Glomerular endothelial cell (primary cell): ENCODE measurements at places on chromosomes 7 and 10.
A peak's percentile ranks its signal among the peaks of the same experiment; 100 is the strongest.

DNA sequence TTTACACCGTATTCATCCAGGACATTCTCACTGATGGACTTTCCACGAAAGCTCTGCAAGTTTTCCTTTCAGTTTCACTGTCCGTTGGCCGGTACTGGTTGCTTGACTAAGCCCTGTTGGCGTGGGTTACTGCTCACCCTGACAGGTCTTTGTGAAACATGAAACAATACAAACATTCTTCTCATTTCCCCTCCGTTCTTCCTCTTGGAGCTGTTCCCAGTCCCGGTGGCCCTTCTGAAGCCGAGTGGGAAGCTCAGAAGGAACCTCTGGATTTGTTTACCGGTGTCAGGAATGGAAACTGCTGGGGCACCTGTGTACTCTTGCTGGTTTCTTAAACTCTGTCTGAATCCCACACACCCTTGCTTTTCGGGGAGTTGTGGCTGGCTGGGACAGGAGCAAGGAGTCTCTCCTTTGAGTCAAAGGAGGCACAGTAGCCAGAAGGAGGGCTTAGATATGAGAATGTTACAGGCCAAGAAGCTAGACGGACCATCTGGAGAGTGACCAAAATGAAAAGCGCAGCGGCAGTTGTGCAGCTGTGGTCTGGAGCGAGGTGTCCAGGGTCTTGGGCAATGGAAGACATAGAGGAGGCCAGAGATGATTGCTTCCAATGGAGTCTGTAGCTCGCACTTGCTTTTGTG is 45.7 kb downstream of the LYZL2 start:
- DNase-seq, result peak; percentile 83

GRCh38 chr10:67772894-67773511 is 65.0 kb downstream of the DNAJC12 start:
- DNase-seq, result no peak

DNA sequence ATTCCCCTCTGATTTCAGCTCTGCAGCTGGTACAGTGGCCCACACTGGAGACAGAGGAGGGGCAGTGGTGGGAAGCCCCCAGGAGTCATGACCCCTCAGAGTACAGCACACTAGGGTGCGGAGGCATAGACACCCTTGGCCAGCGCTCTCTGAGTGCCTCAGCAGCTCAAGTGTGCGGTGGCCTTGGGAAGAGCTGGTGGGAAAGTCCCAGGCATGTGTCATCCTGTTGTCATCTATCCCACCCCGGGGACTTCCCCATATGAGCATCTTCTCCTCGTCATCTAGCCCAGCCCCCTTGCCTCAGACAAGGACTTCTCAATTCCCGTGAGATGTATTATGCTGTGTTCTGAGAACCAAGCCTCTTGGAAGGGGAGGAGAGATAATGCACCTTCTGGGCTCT is 15.6 kb upstream of the PPIF start:
- no peak for DNase-seq

DNA sequence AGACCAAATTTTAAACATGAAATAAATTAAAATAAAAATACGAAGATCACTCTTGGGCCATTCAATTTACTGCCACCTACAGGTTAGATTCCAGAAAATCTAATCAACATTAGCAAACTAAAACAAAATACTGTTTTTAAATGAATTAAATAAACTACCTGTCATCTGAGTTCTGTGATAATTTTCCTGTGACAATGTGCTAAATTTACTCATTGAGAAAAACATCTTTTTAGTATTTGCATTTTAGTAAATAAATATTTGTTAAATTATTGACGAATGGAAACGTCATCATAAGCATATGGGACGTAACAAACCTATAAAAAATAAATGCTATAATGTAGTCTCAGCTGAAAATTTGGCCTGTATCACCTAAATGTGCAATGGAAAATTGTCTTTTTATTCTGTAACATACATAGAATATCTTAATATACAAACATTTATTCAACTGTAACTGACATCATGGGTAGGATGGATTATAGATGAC is 72.1 kb downstream of the ITGB8 start:
- no peak for DNase-seq

DNA sequence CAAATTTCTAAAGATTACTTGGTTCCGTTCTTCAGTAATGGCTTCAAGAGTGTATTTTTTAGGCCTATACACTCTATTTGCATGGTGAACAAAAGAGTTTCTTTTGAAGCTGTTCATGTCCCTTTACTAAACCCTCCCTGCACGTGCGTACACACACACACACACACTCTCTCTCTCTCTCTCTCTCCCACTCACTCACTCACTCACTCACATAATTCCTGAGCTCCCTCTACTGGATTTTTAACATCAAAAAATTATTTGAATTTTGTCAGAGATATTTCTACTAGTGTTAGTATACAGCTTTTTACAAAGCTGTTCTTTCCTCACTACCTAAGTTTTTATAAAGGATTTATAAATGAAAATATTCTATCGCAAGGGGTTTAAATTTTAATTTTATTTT is 85.9 kb downstream of the UBE3C start:
- DNase-seq, result no peak
